Thoracic aorta (tissue), 2 donors: ENCODE measurements at places on chromosomes 1 and 21.

- no peak for DNase-seq
These were observed 272.1 kb upstream of the C1orf87 start for GRCh38 chr1:60345621-60346020.

- DNase-seq, result no peak
These were observed 112.8 kb upstream of the ADAMTS5 start for GRCh38 chr21:27079636-27080240.

- DNase-seq, result no peak
These were observed 15.7 kb downstream of the PTAFR start for GRCh38 chr1:28160782-28161266.

DNA sequence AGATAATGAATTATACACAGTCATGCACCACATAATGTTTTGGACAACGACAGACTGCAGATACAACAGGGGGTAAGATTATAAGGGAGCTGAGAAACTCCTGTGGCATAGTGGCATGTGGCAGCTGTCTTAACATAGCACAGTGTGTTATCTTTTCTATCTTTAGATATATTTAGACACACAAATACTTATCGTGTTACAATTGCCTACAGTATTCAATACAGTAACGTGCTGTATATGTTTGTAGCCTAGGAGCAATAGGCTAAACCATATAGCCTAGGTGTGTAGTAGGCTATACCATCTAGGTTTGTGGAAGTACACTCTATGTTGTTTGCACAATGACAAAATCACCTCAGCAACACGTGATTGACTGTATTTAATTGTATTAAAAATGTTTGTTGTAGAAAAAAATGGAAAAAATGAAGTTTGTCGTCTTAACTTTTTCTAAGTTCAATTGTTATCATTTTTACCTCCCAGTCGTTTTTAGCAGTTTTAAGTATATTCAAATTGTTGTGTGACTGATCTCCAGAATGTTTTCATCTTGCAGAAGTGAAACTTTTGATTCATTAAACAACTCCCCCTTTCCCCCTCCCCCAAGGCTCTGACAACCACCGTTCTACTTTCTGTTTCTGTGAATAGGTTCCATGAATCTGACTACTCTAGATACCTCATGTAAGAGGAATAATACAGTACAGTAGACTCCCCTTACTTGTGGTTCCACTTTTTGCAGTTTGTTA is 351.0 kb upstream of the B3GALT2 start:
- no peak for DNase-seq

DNA sequence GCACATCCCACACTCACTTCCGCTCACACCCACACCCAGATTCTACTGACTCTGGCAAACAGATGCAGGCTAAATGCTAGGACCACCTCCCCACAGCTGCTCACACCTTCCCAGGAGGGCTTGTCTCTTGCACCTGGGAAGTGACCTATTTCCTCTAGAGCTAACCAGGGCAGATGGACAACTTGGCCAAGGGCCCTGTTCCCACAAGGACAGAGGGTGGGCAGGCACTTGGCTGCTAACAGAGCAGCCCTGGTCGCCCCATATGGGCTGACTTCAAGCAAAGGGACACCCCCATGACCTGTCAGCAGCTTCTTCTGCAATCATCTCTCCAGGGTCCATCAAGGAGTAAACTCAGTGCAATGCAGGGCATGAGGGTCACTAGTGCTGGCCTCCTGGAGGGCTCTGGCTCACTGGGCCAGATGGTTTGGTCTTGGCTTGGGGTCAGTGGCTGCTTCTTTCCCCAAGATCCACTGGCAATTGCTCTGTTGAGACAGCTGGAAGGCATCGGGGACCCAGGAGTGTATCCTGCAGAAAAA is 641.5 kb downstream of the PLPP3 start:
- no peak for DNase-seq

GRCh38 chr1:116733476-116734365 is 20.5 kb upstream of the CD2 start:
- DNase-seq, result no peak

GRCh38 chr1:64843675-64844074 is 98.8 kb downstream of the RAVER2 start:
- DNase-seq, result no peak

DNA sequence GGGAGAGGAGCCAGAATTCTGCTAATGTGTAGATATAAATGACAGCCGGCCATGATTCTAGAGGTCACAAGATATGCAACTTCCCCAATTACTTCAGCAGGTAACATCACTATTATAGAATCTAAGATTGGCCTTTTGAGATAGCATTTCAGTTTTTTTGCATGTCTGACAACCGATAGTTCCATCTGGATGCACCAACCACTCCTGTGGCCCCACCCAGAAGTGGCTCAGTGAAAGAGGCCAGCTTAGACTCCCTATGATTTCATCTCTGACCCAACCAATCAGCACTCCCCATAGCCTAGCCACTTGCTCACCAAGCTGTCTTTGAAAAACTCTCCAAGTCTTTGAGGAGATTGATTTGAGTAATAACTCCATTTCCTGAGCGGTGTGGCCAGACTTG is 30.3 kb upstream of the NUF2 start:
- DNase-seq, result no peak

- no peak for DNase-seq
These were observed 7.4 kb upstream of the TENT5C start for GRCh38 chr1:117598489-117598888.

GRCh38 chr1:92945748-92946270 is 15.5 kb downstream of the DIPK1A start:
- no peak for DNase-seq

GRCh38 chr1:146016891-146017290 is 4.6 kb downstream of the HJV start:
- no peak for DNase-seq

DNA sequence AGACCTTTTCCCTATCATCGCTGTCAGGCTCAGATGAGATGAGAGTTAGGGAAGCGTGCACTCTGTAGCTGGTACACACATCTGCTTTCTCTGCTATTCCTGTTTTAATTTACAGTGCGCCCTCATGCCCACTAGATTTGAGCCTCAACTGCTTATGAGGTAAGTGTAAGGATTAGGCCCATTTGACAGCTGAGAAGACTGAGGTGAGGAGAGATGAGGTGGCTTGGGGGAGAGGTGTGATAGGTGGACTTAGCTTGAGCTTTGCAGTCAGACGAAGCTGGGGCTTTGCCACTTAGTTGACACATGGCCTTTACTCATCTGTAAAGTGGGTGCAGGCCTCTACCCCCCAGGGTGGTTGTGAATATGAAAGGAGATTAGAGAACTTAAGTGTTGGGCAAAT is 8.5 kb downstream of the TMEM61 start:
- no peak for DNase-seq

DNA sequence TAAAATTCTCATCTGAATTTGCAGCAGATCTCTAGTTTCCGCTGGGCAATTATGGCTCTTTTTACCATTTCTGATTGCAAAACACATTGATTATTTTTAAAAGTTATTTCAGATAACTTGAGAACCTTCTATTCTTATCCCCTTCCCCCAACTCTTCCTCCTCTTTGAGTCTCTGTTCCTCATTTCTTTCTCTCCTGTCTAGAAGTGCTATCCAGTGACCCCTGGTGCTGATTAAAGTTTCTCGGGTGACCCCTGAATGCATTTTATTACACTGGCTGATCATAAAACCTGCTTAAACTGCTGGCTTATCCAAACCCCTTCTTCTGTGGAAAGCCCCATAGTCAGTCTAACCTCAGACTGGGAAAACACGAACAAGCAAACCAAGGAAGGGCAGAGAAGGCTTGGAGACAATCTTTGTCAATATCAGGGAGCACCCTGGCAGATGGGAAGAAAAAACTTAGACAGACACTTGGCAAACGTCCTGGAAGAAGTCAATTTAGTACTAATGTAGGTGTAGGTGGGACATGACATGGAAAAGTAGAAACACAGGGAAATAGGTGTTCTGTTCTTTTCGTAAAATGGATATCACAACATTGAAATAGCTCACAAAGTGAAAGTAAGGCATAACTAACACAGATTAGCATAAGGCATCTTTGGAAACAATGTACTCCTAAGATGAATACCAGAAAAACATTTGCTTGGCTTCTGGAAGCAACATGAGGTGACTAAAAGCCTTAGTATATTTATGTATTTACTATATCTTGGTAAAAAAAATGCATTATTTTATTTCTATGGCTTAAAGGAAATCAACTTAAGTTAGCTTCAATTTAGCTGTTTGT is 61.4 kb downstream of the GORAB start:
- no peak for DNase-seq

- no peak for DNase-seq
These were observed 72.6 kb downstream of the SGIP1 start for GRCh38 chr1:66606362-66607065.
